Activated CD4-positive, alpha-beta T cell treated with anti-CD3 and anti-CD28 coated beads for 24 hours (primary cell): ENCODE measurements at places on chromosomes 6 and 20.

DNA sequence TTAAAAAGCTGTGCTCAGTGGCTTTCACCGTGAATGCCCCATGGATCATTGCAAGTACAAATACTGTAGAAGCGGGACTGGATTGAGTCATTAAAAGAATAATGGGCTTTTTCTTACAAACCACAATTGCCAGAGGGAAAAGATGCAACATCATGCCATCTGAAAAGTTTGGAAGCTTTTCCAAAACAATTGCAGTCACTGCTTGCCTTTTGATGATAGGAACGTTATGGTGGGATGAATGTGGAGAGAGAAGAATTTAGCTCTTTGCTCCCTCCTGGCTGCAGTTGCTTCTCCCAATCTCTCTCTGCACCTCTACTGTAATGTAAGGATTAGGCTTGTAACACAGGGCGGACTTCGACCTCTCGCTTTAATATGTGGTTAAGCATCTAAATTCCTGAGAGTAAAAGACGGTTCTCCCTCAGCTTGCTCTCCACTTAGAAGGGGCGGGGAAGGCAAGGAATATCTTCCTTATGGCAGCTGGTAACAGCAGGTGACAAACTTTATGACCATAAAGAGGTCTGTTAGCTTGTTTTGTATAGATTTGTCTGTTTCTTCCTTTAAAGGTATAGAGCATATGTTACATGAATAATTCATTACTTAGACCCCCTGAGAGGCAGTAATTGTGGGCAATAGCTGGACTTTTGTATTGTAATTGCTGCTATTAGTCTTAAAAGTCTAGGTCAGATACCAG, 376.1 kb downstream of the UTRN start:
- no peak for DNase-seq

GRCh38 chr20:45306431-45306982, at the start of gene RBPJL:
RBPJL (plus strand) TSS chr20:45306840; CDS start chr20:45306923, 83 bp downstream.
- peak; percentile 41 for DNase-seq

DNA sequence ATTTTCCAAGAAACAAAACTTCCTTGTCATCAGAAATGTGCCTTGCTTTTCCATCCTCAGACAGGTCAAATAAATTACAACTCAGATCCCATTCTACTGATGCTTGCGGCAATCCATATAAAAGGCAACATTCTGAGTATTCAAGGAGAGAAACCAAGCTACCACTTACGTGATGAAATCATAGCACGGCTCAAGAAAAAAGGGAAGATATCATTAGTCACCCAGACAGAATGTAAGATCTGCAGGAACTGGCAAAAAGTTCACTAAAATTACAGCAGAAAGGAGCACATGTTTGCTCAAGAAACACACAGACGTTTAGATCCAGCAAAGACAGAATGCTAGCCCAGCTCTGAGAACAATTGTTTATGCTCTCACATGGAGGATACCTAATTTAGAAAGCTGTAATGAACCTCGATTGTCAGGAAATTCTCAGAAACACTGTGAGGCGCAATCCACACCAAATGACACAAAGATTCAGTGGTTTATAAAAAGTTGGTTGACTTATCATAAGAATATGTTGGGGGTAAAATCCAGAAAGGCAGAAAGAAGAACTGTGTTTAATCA, 304.2 kb downstream of the ADGRG6 start:
- no peak for DNase-seq

GRCh38 chr6:147664092-147664491, 155.6 kb downstream of the SAMD5 start:
- DNase-seq, result no peak

GRCh38 chr20:43404878-43405277, 52.8 kb upstream of the SRSF6 start:
- peak; percentile 10 for DNase-seq

- DNase-seq, result no peak
Measured at GRCh38 chr6:148493424-148493823, 150.8 kb downstream of the SASH1 start.

DNA sequence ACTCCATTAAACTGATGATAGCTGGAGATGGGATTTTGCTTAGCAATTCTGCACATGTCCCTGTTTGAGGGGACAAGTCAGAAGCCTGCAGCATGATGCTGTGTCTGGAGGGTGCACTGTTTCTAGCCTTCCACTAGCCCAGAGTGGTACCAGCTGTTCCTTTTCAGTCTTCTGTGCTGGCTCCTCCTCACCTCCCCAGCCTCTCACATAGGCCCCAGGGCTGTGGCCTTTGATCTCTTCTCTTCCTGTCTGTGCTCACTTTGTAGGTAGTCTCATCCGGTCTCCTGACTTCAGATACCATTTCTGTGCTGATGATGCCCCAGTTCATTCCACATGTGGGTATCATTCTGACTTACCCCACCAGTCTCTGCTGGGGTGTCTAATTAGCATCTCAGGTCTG, 126.3 kb downstream of the HIVEP1 start:
- no peak for DNase-seq

- DNase-seq, result no peak
Measured at GRCh38 chr6:12729467-12729866, 12.9 kb downstream of the PHACTR1 start.

- peak; percentile 16 for DNase-seq
Measured at GRCh38 chr6:3356056-3356823, 97.5 kb downstream of the PSMG4 start.

DNA sequence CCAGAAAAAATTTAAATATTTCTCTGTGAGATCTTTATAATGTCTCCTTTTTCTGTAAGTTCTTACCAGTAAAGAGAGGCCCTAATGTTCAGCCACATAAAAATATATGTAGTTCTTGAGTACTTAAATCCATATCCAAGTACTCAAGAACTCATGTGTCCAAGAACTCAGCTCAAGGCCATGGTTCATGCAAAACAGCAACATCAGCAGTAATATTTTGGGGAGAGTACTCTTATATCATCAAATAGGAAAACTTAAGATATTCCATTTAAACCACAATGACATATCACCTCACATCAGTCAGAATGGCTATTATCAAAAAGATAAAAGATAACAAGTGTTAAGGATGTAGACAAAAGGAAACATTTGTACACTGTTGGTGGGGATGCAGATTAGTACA, 3.4 kb upstream of the HLA-DQB1 start:
- no peak for DNase-seq

DNA sequence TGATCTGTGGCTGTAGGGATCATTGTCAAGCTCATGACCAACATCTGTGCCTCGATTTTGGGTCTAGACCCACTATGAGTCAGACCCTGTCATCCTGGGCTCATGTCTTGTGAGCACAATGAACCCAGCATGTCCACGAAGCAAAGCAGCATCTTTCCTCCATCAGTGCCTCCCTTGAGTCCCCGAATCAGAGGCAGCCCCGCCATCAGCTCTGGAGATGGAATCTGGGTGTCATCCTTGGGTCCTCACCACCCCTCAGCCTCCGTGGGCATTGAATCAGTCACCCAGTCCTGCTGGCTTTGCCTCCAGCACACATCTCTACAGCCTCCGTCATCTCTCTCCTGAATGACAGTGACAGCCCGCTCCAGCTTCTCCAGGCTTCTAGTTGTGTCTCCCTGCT, 56.9 kb downstream of the CHMP4B start:
- no peak for DNase-seq

DNA sequence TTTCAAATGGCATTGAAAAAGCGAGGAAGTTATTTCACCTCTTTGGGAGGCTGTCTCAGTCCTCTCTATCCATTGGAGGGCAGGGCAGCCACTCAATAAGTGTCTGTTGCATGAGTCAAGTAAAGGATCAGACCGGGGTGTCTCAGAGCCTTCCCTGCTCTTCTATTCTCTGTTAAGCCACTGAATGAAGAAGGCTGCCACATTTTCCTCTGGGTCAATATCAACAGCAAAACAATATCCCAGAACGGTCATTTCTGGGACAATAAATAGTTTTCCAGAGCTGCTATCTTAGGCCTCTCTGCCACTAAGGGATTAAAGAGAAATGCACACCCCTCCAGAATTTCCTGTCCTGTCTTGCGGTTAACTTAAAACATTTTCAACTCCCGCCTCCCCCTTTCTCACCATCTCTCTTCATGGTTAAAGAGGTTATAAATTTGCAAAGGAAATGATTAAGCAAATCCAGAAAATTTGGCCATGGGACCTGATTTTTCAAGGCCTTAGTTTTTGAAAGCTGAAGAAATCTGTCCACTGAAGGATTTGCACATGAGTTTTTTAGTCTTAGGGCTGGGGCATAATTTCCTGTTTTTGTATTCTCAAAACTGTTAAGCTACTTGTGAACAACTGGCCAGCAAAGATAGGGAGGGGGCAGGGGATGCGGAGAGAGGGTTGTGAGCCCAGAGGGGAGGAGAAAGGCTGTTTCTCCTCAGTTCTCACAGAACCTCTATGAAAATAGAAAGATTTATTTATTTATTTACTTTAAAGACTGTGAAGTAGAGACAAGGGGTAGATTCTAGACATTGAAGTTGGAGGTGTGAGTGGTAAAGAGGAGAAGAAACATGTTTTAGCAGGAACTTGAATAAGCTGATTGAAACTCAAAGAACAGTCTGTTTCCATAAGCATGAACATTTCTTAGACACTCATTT, 135.7 kb downstream of the BCAS1 start:
- no peak for DNase-seq
